Smooth muscle cell of trachea (primary cell): ENCODE measurements at places on chromosomes 4 and X. TPM values are rescaled to one million over a fixed set of nuclear protein-coding genes. Genes with fewer than 3 reads are reported as not detected.

CENPU gene
- total RNA-seq, result 2.0 and 38.0 TPM in 2 replicates

TEX13C gene
- not detected in 2 replicates for total RNA-seq

SRPX gene
- 291 and 389 TPM in 2 replicates for total RNA-seq

GPC3 gene
- 1.6 and 3.5 TPM in 2 replicates for total RNA-seq

USP53 gene
- total RNA-seq, result 26.6 and 51.3 TPM in 2 replicates
